Activated T-cell treated with anti-CD3 and anti-CD28 coated beads for 1 hour (primary cell): ENCODE measurements at places on chromosomes 3 and 15.

- no peak for DNase-seq
Observed at GRCh38 chr3:44159696-44160300, 81.9 kb upstream of the TOPAZ1 start.

- no peak for DNase-seq
Observed at GRCh38 chr3:71104556-71104955, 479.0 kb downstream of the FOXP1 start.

DNA sequence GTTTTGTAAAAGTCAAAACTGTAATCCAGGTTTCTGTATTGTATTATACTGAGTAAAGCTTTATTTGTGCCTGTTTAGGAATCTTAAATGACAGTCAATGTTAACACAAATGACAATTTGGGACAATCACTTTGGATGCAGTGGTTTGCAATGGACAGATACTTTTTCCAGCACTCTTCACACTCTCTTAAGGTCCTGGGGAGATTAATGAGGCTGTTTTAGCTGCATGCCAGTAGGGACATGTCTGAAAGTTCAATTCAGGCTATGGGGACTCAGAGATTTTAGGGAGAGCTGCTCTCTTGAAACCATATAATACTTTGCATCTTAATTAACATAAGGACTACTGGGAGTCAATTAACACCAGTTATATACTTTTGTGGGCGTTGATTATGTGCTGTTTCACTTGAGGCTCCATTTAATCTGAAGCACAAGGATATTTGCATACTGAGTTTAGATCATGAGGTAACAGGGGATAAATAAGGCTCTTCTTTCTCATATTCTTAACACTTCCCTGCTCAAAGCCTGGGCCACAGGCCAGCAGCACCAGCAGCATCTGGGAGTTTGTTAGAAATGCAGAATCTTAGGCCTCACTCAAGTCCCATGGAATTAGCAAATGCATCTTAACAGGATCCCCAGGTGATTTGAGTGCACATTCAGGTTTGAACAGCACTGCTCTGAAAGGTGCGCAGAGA is 972.8 kb downstream of the PLOD2 start:
- no peak for DNase-seq

GRCh38 chr3:187112934-187113793 is 26.1 kb downstream of the RPL39L start:
- no peak for DNase-seq

DNA sequence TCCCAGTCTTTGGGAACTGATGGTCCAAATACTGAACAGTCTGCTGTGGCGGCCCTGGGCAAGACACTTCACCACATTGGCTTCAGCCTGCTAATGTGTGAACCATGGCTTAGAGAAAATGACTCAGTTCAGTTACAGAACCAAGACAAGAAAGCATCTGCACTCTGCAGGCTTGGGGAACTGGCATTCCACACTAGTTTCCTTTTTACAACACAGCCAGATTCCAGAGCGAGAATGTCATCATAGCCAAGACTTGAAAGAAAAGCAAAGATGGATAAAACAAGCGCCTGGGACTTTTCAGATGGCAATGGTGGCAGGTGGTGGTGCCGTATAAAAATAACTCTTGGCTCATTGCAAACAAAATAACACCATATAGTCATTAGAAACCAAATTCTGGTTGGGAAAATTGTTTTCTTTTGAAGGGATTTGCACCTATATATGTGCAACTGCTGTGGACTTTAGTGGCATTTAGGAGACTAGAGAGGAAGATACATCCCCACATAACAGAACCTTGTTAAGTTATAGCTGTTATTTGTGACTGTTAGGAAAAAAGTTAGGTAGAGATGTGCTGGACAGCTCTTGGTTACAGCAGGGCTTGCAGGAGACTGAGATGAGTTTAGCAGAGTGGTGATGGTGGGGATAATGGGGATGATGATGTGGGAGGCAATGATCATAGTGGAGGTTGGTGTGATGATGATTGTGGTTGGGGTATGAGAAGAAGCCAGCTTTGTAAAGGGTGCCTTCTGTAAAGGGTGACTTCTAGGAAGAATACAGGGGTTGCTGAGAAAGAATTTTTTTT is 273.6 kb downstream of the THRB start:
- DNase-seq, result no peak

DNA sequence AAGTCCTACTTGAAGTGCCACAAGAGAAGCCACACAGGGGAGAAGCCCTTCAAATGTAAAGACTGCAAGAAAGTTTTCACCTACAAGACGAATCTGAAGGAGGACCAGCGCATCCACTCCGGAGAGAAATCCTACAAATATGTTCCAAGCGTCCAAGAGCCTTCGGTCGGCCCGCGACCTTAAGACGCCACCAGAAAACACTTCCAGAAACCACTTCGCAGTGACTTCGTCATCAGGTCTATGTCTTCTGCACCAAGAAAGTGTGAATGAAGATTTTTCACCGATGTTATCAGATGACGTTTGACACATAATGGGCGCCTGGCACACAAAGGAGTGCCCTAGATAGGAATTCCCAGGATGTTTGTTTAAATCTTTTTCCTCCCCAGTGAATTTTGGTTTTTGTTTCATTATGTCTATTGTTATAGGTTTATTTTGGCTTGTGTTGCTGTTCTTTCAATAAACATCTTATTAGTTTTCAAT is 24.1 kb upstream of the ARPIN start:
- DNase-seq, result no peak
